ENCODE measurements at places on chromosomes 12 and 14.

- DNase-seq = no peak
Observed at GRCh38 chr14:100450736-100451135, 127.6 kb downstream of the SLC25A47 start.

DNA sequence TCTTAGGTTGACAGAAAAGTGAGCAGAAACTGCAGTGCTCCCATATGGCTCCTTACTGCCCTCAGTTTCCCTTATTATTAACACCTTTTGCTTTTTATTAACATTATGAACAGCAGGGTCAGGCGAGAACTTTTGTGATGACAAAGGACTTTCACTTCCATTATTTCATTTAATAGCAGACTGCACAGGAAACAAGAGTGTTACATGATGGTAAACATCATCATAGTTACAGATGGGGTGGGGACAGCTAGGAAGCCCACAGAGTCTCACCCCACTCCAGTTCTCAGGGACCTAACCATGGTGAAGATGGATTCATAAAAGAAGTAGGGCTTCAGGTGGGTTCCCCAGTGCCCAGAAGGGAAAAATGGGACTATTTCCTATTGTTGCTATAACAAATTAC lies 110.1 kb upstream of the PELI2 start:
- no peak for DNase-seq

DNA sequence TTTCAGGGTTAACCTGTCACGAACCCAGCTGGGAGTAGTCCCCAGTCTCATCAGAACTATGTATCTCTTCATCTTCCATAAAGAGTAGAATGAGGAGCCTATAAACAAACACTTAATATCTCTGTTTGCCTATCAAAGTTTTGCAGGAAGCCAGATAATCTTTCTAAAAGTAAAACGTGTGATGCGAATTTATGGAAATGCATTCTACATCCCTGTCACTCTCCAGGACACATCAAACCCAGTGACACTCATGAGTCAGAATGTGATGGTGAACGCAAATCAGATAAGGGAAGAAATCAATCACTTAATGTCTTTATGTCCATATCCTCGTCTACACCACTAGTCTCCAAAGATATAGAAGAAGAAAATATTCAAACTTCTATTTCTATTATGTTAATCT lies 37.4 kb downstream of the RERG start:
- no peak for DNase-seq

- DNase-seq = no peak
Observed at GRCh38 chr12:34386016-34386415, 363.7 kb downstream of the ALG10 start.

DNA sequence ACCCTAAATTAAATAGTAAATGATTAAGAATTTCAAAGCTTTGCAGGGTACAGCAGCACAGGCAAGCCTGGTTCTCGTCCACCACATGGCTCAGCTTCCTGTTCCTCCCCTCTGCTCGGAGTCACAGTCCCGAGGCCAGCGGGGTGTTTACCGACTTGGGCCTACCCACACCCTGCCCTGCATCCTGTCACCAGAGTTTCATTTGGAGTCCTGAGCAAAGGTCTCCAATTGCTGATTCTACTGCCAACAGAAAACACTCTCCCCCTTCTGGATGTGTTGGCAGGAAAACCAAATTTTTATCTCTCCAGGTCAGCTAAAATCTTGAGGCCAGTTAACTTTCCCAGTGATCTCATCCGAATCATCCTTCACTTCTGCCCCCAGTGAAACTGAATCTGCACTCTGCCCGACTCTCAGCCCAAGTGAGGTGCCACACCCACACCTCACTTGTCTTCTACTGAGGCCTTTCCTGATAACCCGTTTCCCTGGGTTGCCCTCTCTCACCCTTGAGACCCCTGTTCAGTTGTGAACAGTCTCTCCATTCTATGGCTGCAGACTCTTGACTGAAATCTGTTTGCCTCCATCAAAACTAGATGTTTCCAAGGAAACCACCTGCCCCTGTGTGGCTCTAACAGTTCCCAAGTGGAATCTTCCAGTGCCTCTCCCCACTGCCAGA lies 71.2 kb downstream of the VCPKMT start:
- no peak for DNase-seq
